Stimulated activated CD4-positive, alpha-beta T cell treated with anti-CD3 and anti-CD28 coated beads, Interleukin-1b, Interleukin-23, amount 100 ng/mL, for 1 hour (primary cell): ENCODE measurements at places on chromosomes 2 and 18.

- DNase-seq: no peak
These were observed 34.4 kb downstream of the CD28 start for GRCh38 chr2:203740871-203741281.

DNA sequence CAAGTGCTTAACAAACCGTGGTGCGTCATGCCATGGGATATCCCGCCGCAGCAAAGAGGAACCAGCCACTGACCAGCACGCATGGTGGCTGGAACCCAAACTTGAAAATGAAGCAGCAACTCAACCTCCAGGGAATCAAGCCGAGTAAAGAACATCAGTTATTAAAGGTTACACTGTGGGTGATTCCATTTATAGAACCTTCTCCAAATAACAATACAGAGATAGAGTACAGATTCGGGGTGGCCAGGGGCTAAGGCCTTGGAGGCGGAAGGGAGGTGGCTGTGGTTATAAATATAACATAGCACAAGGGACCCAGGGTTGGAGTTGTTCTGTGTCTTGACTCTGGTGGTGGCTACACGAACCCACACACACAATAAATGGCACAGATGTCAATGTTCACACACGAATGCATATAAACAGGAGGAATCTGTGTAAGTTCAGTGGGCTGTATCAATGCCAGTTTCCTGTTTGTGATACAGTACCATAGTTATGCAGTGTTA, 123.1 kb downstream of the EIPR1 start:
- no peak for DNase-seq

- no peak for DNase-seq
These were observed 101.6 kb downstream of the PIEZO2 start for GRCh38 chr18:11047817-11048216.

GRCh38 chr2:198763793-198764192, 693.9 kb downstream of the SATB2 start:
- DNase-seq: no peak

DNA sequence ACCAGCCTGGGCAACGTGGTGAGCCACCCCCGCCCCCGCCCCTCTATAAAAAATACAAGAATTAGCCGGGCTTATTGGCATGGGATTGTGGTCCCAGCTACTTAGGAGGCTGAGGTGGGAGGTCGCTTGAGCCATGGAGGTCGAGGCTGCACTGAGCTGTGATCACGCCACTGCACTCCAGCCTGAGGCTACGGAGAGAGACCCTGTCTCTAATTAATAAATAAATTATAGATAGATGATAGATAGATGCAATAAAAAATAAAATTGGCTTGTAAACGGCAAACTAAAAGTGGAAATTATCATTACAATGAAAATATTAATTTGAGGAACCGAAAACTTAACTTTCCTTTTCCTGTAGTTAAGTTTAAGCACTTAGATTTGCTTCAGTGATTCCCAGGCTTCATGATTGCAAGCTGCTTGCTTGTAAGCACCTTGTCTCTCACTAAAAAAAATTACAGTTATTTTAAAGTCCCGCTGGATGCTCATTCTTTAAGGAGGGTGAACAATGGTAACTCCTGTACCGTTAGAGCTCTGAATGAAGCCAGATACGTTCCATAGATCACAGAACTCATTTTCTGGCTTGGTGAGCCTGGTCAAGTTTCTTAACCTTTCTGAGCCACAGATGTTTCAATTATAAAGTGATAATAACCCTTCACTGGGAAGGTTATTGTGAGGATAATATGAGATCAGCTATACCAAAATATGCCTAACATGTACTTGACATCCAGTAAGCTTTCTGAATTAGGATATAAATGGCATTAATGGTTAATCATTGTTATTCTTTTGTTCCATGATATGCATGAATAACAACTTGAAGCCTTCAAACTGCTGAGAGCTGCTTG, 9.3 kb upstream of the NARS1 start:
- no peak for DNase-seq

GRCh38 chr2:10830641-10831399, 18.2 kb upstream of the PDIA6 start:
- no peak for DNase-seq

DNA sequence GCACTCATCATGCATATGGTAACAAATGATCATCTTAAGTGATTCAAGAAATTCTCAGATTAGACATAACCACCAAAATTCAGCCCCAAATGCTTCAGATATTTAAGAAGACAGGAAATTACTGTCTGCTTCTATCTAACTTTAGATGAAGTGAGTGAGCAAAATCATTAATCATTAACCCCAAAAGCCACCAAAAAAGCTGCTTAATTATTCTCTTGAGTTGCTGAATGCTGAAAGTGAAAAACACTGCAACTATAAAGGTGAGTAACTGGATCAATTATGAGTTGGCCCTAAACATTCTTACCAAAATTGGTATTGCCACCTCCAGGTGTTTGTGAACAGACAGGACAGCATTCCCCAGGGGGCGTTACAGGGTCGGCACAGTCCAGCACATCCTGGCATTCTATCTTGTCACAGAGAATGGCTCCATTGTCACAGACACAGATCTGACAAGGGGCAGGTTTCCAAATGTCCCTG, 69.6 kb downstream of the COL5A2 start:
- no peak for DNase-seq

DNA sequence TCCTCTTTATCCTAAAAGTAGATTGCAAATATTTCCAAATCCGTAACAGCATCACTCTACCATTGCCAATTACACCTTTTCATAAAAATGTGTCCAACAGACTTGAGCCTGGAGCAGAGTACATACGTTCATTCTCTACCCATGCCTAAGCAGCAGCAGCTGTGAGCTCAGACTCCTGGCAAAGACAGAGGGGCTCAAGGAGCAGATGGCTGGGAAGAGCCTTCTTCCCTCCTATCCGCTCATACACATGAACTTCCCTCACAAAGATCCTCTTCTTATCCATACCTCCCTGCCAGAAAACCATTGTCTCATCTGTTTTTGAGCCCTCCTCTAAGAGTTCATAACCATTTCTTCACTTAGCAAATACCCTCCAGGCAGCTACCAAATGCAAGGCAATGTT, 164.3 kb upstream of the ARL4C start:
- no peak for DNase-seq

- DNase-seq: no peak
These were observed 127.4 kb downstream of the RTTN start for GRCh38 chr18:70078106-70078505.

DNA sequence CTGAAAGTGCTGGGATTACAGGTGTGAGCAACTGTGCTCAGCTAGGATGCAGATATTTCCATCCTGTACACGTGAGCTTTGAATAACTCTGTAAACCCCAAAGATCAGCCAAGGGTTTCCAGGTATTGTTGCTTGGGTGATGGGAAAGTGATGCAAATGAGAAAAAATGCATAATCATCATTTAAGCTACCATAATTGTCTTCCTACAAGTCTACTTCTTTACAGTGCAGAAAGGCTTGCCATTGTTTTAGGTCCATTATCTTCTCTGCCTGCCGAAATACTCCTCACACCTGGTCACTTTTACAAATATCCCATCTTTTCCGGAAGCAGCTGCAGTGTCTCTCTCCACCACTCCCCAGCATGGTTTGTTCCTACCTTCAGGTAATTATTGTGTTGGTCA, 259.8 kb upstream of the CCDC68 start:
- no peak for DNase-seq

GRCh38 chr2:212773808-212774339, 235.3 kb upstream of the ERBB4 start:
- no peak for DNase-seq

GRCh38 chr2:25825238-25825637, 53.0 kb downstream of the ASXL2 start:
- peak; percentile 21 for DNase-seq

- DNase-seq: no peak
These were observed 15.7 kb downstream of the CAMKMT start for GRCh38 chr2:44377486-44377885.

DNA sequence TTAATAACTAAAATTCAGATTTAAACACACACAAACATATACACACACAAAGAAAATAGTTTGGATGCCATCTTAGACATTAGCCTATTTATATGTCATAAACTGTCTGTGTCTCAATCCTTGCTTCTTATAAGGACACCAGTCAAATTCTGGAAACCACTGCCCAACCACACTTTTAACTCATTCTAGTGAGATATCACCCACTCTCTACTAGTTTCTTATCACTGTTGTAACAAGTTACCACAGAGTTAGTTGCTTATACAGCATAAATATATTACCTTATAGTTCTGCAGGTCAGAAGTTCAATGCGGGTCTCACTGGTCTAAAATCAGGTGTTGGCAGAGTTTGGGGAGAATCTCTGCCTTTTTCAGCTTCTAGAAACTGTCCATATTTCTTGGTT, 239.1 kb downstream of the MTX2 start:
- DNase-seq: no peak

DNA sequence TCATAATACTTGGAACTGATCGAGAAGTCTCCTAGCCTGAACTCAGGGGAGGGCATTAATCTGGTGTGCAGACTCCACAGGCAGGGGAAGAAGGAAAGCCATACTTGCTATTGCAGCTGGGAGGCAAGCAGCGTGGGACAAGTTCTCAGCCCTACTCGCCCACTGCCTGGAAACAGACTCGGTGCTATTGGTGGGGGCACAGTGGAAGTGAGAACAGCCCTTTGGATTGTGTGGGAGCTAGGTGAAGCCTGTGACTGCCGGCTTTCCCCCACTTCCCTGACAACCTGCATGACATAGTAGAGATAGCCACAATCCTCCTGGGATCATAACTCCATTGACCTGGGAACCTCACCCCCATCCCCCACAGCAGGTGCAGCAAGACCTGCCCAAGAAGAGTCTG, 301.3 kb downstream of the RIT2 start:
- no peak for DNase-seq

GRCh38 chr2:68925295-68925896, 27.3 kb downstream of the GKN2 start:
- DNase-seq: no peak

DNA sequence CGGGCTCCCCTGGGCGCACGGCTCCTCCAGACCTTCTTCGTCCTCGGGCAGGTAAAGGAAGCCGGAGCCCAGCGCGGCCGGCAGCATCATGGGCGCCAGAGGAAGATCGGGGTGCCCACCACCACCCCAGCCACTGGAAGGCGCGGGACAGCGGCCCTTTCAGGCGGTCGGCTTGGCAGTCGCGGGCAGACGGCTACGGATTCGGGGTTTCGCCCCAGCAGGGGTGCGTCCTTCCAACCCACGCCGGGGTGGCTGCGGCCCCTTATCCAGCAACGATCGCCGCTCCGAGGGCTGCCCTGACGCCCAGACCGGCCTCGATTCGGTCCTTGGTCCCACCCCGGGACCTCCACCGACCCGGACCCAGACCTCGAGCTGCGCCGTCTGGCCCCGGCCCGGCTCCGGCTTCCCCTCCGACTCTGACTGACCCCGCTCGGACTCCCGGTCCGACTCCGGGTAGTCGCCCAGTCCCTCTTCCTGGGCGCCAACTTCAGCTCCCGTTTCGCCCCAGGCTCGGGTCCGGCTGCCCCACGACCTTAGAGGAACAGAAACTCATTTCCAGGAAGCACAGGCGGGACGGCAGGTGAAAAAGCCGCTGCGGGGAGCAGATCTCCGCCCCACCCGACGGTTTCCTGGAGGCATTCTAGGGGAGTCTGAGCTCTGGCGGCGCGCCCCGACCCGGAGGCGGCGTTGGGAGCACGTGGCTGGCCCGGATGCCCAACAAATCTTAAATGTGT, 30.2 kb upstream of the SSB start:
- no peak for DNase-seq

- DNase-seq: no peak
These were observed 126.3 kb downstream of the NRP2 start for GRCh38 chr2:205808486-205809121.

GRCh38 chr2:58862244-58862643, 621.1 kb upstream of the FANCL start:
- DNase-seq: no peak

DNA sequence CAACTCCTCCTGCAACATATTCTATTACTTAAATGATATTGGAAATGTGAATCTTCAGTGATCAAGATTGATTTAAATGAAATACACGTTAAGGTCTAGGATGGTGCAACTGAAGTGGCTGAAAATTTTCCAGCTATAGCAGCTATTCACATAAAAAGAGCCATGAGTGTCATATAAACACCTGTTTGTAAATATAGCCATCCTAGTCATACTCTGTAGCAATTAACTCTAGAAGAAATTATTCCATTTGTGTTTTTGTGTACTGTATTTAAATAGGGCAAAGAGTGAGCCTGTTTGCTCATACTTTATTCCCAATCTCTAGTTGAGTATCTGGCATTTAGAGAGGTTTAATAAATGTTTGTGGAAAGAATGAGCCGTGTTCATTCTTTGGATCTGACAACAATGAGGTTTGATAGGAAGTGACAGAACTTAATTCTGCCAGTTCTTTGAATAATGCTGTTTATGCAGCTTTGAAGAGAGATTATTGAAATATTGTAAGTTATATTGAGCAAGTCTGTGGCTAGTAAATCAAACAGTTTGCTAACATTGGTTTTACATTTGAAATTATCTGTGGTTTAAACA, 49.7 kb downstream of the BABAM2 start:
- DNase-seq: no peak

- no peak for DNase-seq
These were observed 74.4 kb upstream of the CTDP1 start for GRCh38 chr18:79604913-79605880.

DNA sequence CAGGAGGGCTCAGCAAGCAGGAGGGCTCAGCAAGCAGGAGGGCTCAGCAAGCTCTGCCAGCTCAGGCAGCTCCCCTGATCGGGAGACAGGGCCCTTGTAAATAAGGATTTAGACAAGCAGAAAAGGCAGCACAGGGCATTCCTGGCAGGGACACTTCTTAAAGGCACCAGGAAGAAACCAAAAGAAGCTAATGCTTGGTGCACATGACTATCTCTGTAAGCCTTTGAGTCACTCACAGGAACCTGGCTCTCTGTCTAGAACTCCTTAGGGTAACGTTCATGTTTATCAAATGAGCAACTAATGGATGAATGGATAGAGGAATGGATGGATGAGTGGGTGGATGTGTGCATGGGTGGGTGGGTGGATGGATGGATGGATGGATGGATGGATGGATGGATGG, 28.4 kb downstream of the TMEM37 start:
- DNase-seq: no peak

DNA sequence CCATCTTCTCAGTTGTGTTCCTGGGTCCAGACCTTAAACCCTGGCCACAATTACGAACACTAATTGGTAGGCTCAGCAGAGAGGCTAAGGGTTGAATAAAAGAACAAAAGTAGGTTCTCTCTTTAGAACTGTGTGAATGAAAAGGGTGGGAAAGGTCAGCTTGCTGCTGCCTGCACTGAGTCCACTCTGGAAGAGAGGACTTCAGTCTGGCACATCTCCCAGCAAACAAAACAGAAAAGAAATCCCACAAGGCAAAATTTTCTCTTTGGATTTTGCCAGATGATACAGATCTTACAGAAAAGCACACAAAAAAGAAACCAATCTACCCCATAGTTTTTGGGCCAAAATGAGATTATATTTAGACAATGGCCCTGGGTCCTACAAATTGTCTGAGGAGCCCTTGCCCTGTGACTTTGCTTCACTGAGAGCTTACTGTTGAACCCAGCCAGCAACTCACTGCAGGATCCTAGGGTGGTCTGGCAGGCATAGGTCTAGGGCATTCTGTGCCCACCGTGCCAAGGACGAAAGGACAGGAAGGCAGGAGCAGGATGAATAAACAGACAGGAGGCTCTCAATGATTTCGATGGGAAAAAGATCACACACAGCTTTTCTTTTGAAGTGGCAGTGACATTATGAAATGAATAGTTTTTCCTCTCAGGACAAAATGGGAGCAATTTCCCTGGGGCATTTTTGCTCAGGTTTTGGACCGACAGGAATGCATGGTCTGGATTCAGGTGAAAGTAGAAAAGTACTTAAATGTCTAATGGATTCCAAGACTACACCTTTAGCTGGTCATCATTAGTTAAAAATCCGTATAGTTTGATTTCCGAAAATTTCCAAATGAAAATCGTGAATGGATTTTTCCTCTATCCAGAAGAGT, 68.4 kb upstream of the STAM2 start:
- DNase-seq: no peak

- no peak for DNase-seq
These were observed 264.5 kb upstream of the MEX3C start for GRCh38 chr18:51461956-51462355.
